ENCODE measurements at places on chromosomes 2 and 18.

GRCh38 chr2:203688798-203689197 lies 17.6 kb upstream of the CD28 start:
- DNase-seq = no peak

- no peak for DNase-seq
These were observed 1700.5 kb upstream of the TMEFF2 start for GRCh38 chr2:193895226-193895625.

DNA sequence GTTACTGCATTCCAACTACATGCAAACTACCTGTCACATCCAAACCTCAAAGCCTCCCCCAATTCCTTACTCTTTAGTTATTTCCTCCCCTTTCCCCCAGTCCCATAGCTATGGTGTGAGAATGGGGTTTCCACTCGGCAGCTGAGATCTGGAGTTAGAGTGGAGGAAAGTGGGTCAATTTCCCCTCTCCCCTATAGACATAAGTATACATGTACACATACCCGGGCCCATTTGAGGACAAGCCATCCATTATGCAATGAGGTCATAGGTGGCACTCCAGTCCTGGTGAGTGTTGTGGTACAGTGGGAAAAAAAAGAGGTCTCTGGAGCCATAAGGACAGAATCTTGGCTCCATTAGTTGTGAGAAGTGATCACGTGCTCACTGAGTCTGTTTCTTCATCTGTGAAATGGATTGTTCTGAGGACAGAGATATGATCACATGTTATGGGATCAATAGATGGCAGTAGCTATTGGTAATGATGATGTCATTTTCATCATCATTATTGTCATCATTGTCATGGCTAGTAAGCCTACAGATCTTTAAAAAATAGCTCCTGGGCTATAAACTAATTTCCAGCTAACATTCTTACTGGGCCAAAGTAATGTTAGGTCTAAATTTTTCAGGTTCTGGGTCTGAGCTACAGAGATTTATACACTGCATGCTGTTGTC lies 119.0 kb downstream of the BCL2L11 start:
- no peak for DNase-seq

DNA sequence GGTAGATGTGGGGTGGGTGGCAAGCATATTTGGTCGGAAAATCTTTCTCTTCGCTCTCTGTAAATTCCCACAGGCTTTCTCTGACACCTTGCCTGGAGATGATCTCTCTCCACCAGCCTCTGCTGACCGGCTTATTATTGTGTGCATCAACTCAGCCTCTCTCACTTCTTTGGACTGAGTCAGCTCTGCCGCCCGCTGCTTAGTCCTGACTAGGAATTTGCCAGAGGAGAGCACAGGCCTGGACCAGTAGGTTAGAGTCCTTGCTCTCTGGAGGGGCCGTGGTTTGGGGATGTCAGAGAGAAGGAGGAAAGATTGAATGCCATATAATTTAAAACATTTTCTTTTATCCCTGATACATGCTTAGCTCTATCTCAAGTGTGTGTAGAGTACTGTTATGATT lies 242.6 kb upstream of the THSD7B start:
- no peak for DNase-seq

- DNase-seq = no peak
These were observed 388.3 kb downstream of the TNS1 start for GRCh38 chr2:217614498-217614897.
